ENCODE measurements at places on chromosomes 5 and 9. TPM values are rescaled to one million over a fixed set of nuclear protein-coding genes. Genes with fewer than 3 reads are reported as not detected.

DNA sequence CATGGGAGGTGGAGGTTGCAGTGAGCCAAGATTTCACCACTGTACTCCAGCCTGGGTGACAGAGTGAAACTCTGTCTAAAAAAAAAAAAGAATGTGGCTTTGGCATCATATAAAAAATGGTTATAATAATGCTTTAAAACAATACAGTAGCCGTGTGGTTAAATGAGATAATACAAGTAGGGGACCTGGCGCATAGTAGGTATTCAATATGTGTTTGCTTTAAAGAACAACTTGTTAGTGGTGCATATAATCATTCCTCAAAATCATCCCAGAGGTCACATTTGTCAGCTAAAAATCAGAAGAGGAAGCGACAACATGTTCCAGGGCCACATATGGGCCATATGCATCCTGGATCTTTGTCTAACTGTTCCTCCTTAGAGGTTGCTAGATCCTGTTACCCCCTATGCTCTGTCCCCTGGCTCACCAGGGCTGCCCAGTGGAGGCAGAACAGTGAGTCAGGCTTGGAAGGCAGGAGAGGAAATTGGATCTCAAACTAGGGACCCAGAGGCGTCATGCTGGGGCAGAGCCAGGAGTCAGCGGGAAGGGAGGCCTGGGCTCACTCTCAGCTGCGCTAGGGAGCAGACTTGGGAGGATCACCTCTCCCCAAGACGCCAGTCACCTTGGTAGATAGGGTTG lies 27.7 kb downstream of the LHX6 start:
- DNase-seq = no peak

The SPINK7 gene
- total RNA-seq = not detected

The SARDH gene
- total RNA-seq = 0.84 TPM

DNA sequence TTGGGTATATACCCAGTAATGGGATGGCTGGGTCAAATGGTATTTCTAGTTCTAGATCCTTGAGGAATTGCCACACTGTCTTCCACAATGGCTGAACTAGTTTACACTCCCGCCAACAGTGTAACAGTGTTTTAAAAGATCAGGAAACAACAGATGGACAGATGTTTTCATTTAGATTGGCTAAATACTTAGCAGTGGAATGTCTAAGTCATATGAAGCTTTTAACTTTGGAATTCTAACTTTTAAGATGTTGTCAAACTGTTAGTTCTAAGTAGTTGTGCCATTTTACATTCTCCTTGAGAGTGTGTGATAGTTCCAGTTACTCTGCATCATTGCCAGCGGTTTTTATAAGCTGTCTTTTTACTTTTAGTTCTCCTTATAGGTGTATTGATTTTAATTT lies 688.8 kb downstream of the SEMA5A start:
- DNase-seq = no peak

DNA sequence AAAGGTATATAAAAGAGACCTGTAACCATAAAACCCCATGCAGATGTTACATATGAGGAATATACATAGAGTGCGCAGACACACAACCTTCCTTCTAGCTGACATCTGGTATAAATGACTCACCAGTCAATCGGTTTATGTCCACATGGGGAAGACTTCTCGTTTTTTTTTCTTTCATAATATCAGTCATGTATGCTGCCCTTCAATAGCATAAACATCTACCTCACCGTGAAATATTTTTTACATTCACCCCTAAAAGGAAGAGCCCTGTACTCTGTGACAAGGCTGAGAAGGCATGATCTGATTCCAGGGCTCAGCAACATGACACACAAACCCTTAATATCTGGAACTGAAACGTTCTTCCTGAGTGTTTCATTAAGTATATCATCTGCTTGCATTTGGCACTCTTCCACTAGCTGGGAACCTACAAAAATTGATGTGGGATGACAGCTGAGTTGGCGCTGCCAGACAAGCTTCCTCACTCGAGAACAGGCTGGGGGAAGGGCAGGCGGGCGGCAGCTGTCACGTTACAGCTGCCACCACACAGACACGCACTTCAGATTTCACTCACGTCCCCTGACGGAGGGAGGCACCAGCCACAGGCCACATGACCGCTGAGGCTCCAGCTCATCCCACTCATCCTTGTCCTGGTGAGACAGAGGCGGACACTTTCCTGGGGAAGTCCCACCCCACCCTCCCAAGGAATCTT lies 74.2 kb downstream of the SHB start:
- peak; percentile 81 for DNase-seq

GRCh38 chr9:98807070-98807813 lies at the start of gene GALNT12:
GALNT12 (plus strand) TSS chr9:98807670; CDS start chr9:98807699, 29 bp downstream.
- no peak for DNase-seq

The KIF4B gene
- 0.09 TPM for total RNA-seq

The GAS1 gene
- 105 TPM for total RNA-seq

DNA sequence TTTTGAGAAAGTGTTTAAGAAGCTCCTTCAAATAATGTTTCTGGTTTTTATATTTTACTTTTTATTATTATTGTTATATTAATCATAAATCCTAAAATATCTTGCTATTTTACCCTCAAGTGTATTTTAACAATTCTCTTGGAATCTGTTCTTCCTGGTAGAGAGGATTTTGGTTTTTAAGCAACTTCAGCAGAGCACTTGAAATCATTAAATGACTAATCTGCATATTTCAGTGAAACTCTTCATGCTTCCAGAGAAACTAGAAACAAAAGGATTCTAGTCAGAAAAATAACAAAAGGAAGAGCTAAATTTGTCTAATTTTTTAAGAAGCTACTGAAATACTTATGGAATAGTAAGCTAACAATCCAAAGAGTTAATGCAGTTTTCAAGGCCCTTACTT lies 1057.3 kb downstream of the TLE1 start:
- no peak for DNase-seq

DNA sequence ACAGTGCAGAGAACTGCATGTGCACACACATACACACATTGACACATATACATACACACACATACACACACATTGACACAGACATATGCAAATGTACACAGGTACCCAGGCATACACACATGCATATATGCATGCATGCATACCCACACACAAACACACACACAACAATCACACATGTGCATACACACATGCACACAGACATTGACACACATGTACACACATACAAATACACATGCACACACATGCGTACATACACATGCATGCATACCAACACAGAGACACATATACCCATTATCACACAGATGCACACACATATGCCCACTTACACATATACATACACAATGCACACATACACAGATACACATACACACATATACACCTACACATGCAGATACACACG lies 299.6 kb upstream of the ADCY2 start:
- DNase-seq = no peak
